ENCODE measurements at places on chromosomes 4 and X.

DNA sequence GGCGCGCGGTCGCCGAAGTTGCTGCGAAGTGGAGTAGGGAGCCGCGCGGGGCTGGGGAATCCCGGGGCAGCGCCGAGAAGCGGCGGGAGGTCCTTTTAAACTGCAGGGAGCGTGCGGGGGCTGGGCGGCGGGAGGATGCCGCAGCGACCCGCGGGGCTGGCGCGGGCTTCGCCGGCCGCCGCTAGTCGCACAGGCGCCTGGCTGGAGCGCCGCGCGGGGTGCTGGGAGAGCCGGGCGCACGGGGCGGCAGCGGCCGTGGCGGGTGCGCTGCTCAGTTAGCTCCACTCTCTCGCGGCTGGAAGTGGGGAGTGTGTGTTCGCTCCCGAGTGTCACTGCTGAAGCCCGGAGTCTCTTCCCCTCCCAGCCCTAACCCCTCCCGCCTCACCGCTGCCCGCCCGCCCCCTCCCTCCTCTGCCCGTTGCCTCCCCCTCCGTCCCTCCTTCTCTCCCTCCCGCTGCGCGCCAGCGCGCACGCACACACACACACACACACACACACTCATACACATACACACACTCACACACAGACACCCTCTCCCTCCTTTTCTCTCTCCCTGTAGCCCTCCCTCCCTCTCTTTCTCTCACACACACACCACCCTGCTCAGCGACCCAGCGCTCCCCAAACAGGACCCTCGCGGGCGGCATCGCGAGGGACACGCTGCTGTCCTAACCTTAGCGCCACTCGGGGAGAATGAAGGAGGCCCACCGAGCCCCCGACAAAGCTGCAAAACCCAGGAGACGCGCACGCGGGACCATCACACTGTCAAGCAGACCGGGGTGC, at the start of gene NDNF:
NDNF (minus strand) TSS at position 312 of the 780 bp plus-strand sequence. CDS start 26,698 bp downstream, outside the sequence.
- peak; percentile 34 for DNase-seq

DNA sequence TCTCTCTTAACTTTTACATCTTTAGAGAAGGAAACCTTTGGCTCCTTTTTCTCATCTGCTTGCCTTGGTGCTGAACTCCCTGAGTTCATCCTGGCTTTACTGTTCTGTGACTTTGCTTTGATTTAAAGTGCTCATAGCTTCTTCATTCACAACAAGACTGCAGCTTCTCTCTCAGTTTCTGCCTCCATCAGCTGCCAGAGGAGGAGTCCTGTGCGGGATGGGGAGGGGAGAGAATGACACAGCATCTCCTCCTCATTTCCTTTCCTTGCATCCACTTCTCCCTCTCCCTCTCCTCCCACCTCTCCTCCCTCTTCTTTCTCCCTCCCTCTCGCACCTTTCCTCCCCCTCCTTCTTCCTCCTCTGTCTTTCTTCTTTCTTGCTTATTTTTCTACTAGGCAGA, 42.0 kb downstream of the CBLL2 start:
- DNase-seq = no peak

- DNase-seq = no peak
These were observed 36.0 kb downstream of the IRF2 start for GRCh38 chr4:184438375-184438774.

- DNase-seq = no peak
These were observed 54.2 kb downstream of the CCDC158 start for GRCh38 chr4:76366737-76367136.

DNA sequence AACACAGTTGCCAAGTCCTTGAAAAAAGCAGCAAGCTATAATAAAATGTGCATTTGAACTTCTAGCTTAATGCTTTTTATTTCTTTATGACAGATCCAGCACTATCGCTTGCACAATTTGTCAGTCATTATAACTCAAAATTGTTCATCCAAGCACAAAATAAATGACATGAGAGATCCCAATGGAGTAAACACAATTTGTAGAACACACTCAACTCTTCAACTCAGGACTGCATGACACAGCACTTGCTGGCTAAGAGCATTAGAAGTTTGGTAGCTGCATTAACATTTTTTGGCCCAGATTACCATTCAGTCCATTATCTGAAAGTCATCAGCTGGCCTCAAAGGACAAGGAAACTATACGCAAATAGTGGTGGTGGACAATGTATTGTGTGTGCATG, 530.1 kb downstream of the INPP4B start:
- no peak for DNase-seq

- DNase-seq = no peak
These were observed 97.4 kb downstream of the COL4A5 start for GRCh38 chrX:108537005-108537404.

DNA sequence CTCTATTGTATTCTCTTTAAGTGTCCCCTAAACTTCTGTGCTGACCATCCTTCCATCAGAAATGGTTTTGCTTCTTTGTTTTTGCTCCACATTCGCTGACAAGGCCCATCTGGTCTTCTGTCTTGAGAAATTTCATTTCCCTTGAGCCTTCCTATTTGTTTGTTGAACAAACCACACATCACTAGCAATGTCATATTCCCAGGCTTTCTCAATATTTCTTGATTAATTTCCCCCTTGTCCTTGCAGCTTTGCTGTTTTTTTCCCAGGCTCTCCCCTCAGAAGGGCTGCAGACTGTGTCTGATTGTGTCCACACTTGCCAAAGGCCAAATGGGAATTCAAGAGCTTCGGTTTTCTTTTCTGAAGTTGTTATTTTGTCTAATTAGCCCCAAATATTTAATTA, 158.9 kb downstream of the MID1IP1 start:
- no peak for DNase-seq

- no peak for DNase-seq
These were observed 6.0 kb downstream of the SLC2A9 start for GRCh38 chr4:10015140-10015753.

GRCh38 chrX:64580605-64581004, 185.4 kb upstream of the MTMR8 start:
- no peak for DNase-seq

DNA sequence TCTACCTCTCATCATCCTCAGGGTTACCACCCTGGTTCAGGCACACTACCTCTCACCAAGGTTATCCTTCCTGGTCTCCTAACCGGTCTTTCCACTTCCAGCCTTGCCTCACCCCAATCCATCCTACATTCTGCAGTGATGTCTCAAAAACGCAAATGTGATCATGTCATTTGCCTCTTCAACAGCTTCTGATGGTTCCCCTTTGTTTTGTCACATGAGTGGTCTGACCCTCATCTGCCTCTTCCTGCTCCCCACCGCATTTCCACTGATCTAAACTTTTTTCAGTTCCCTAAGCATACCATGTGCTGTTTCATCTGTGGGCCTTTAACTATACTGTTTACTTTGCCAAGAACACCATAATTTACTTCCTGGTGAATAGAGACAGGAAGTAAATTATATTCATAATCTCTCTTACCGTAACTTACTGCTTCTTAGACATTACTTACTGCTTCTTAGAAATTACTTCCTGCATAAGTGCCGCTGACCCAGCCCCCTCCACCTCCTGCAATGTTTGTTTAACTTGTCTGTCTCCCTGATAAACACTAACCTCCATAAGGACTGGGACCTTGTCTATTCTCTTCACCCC, 27.1 kb upstream of the NSUN7 start:
- peak; percentile 25 for DNase-seq

- no peak for DNase-seq
These were observed 295.2 kb upstream of the AGA start for GRCh38 chr4:177737387-177737940.

DNA sequence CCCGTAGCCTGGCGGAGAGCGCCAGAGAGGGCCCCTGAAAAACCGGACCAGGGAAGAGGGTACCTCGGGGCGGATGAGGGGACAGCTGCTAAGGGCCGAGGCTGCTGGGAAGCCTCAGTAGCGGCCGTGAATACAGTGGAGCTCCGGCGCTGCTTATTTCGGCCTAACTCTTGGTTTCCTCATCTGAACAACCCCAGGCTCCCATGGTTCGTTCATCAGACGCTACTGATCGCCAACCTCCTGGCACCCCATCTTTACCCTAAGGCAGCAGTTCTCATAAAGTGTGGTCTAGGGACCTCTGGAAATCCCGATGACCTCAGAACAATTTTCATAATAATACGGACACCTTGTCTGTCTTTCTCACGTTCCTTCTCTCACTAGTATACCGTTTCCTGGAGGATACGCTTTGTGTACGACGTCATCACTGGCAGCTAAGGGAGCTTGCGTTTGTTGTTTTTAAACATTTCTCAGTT, 645 bp upstream of the RAB28 start:
- DNase-seq = peak; percentile 13

GRCh38 chr4:60422439-60422838, 777.7 kb upstream of the ADGRL3 start:
- no peak for DNase-seq

GRCh38 chrX:120269373-120270035, 18.9 kb downstream of the ZBTB33 start:
- no peak for DNase-seq

GRCh38 chrX:104921584-104922205, 298.8 kb downstream of the TEX13A start:
- no peak for DNase-seq

- no peak for DNase-seq
These were observed 10.1 kb upstream of the NEUROG2 start for GRCh38 chr4:112526061-112526460.

DNA sequence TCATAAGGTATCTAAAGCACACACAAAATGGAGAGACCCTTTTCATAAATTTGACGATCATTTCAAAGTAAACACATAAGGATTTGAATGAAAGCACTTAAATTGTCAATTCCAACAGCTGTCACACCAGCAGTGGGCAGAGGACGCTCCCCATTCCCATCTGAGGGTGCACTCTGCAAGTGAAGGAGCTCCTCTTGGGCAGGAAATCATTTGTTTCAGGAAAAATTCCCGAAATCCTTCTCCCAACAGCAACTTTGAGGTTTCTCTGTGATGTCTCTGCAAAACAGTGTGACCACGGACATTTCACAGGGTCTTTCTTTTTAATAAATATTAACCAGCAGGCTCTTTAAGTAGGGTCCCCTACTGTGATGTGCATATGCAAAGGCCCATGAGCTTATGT, 111.0 kb downstream of the EPHA5 start:
- DNase-seq = no peak

- no peak for DNase-seq
These were observed 1027.3 kb downstream of the PCDH18 start for GRCh38 chr4:136505020-136505419.

- DNase-seq = peak; percentile 11
These were observed 32.8 kb downstream of the ABCE1 start for GRCh38 chr4:145130788-145131399.

GRCh38 chr4:154014407-154015321, 225.8 kb upstream of the SFRP2 start:
- no peak for DNase-seq

GRCh38 chrX:56762220-56762619, 33.2 kb downstream of the NBDY start:
- no peak for DNase-seq

DNA sequence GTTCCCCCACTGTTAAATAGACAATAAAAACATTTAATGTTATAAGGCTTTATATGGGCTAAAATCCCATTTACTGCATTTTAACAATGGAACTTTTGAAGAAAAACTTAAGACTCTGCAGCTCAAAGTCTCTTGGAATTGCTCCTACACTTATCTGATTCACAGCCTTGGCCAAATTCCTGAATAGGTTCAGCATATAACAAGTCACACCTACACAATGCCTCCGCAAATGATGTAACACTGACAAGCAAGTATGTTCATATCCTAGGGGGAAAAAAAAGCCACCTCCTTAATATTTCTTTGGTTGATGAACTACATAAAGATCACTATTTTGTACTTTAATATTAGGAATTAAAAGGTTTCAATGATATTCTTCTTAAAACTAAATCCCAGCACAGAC, 34.5 kb downstream of the RPS6KA6 start:
- DNase-seq = no peak

DNA sequence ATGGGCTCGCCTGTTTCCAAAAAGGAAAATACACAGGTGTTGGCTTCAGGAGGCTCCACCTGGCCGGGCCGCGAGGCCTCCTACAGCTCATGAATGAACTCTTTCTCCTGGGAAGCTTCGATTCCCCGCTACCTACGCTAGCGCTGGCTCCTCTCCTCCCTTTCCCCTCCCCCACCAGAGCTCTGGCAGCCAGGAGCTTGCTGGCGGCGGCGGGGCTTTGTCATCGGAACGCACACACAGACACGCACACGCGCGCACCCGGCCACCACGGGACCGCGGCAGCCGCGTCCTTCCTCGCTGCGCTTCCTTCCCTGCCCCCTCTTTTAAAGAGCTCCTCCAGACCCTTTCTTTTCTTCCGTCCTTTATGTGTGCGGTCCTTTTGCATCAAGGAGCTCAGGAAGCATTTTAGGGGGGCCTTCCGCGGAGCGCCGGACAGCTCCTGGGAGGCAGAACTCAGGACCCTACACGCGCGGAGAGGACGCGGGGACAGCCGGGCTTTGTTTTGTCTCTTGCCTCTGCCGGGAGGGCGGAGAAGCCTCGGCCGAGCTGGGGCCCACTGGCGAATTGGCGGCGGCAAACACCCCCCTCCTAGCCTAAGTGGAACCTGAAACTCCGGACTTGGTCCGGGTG, 70.2 kb upstream of the BCOR start:
- no peak for DNase-seq

DNA sequence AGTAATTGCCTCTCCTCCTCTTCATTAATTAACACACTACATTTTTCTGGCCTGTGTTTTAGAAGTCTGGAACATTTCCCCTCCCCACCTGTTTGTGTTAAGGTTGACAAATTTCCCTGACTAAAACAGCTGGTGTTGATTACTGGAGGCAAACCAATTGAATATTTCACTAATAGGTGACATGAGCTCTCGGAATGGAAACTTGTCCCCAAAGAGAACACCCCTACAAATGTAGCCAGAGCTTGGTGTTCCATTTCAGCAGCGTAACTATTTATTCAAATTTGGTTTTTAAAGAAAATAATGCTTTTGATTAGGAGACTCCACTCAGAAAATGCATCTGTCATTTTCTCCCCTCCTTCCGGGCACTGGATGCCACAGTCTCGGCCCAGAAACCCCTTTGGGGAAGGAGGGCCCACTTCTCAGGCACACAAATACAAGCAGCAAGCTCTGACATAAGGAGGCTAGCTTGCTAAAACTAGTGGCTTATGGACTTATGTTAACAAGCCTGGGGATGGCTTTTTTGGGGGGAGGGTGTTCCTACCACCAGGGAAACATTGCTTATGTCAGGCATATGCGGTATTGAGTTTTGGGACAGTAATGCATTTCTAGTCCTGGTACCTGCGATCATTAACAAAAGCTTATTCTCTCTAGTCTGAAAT, 2.2 kb downstream of the RNF150 start:
- no peak for DNase-seq

- DNase-seq = no peak
These were observed 263.8 kb downstream of the NKX6-1 start for GRCh38 chr4:84235126-84235944.

DNA sequence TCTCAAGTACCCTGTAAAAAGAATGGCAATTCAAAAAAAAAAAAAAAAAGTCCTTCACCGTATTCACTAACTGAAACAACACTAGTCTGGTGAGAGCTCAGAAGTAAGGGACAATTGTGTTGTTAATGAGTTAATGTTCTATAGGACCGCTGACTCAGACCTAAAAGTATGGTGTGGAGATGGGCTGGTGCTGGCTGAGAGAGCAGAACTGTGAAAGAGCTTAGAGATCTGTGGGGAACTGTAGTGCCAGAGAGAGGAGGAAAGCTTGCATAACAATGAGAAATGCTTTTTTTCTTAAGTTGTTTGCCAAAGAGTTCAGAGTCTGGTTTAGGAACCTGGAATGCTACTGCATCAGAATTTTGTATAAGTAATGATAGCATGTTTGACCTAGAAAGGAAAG, 65.1 kb downstream of the LHFPL1 start:
- no peak for DNase-seq

Measured in activated T-helper 1 cell treated with anti-CD3 and anti-CD28 coated beads, Interleukin-12 subunit alpha, Interleukin-12 subunit beta, Interleukin-2, Interleukin-4 antibody, amounts not matched to agents 30 ng/mL and 10 ng/mL and 1 ng/mL, durations not matched to agents 14 hours and 24 hours and 36 hours (primary cell).